Uterine smooth muscle cell (primary cell): ENCODE measurements at places on chromosomes 11 and 22. TPM values are rescaled to one million over a fixed set of nuclear protein-coding genes. Genes with fewer than 3 reads are reported as not detected.

The OR52A1 gene
- total RNA-seq = not detected in 2 replicates

The SHISAL1 gene
- total RNA-seq = 14.6 and 14.9 TPM in 2 replicates

The DEFB131B gene
- total RNA-seq = not detected in 2 replicates

The CHRNA10 gene
- 0.66 and 0.75 TPM in 2 replicates for total RNA-seq

The MRGPRF gene
- total RNA-seq = 33.6 and 44.1 TPM in 2 replicates

The POTEH gene
- total RNA-seq = not detected in 2 replicates

The KIF18A gene
- 9.0 and 40.0 TPM in 2 replicates for total RNA-seq

The CEND1 gene
- 1.00 TPM in 2 replicates for total RNA-seq

The MMP8 gene
- 0.11 TPM in 1 of 2 replicates, not detected in the other for total RNA-seq

The HSPB2 gene
- total RNA-seq = 0.25 TPM in 1 of 2 replicates, not detected in the other

The CCDC157 gene
- total RNA-seq = 1.6 and 2.5 TPM in 2 replicates
